ENCODE measurements at places on chromosomes 3 and 15.

GRCh38 chr15:40096094-40096891 lies 12.4 kb downstream of the BMF start:
- no peak for DNase-seq

DNA sequence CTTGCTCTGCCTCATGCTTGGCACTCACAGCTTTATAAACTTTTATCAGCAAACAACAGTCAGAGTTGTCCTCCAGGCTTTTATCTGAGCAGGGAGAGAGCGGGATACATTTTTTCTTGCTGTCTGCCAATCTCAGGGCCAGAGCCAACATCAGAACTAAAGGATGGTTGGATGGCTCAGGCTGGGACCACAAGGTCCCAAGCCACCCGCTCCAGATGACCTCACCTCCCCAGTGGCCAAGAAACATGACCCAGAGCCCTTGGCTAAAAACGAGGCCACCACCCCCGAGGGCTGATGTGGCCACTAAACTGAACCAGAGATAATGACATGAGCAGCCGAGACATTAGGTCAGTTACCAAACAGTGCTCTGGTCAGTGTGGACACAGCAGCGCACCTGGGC lies 18.8 kb upstream of the SPATA12 start:
- no peak for DNase-seq

GRCh38 chr15:44368370-44368769 lies 59.1 kb upstream of the CTDSPL2 start:
- no peak for DNase-seq

- DNase-seq = no peak
These were observed 10.3 kb downstream of the EID1 start for GRCh38 chr15:48888191-48888590.

- DNase-seq = no peak
These were observed 19.0 kb downstream of the PAK6 start for GRCh38 chr15:40257656-40258450.

DNA sequence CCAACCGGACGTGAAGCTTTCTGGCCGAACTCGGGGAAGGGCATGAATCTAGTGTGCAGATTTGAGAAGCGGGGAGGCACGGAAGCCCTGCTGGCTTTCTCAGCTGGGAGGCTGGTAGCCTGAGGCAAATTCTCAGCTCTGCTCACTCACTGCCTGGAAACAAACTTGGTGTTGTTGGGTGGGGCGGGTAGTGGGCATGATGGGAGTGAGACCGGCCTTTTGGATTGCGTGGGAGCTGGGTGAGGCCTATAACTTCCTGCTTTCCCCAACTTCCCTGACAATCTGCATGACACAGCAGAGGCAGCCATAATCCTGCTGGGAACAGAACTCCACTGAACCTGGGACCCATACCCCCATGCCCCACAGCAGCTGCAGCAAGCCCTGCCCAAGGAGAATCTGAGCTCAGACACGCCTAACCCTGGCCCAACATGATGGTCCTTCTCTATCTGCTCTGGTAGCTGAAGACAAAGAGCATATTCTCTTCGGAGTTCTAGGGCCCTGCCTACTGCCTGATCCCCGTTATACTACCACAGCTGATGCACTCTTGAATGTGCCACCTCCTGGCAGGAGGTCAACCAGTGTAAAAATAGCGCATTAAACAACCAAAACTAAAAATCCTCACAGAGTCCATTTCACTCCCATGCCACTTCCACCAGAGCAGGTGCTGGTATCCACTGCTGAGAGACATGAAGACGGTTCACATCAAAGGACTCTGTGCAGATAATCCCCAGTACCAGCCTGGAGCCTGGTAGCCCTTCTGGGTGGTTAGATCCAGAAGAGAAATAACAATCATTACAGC lies 44.7 kb downstream of the CEP70 start:
- no peak for DNase-seq

GRCh38 chr3:52678265-52679198 lies 7.2 kb downstream of the PBRM1 start:
- no peak for DNase-seq

DNA sequence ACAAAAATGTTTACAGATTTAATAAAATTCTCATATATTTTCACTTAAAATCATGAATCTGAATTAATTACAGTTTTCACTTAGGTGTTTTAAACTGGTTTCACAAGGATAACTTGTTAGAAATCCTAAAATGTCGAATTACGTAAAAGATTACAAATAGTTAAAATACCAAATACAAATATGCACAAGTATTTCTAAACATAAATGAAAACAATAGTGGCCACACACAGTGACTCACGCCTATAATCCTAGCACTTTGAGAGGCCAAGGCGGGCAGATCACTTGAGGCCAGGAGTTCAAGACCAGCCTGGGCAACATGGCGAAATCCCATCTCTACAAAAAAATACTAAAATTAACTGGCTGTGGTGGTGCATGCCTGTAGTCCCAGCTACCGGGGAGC lies 10.9 kb upstream of the TBL1XR1 start:
- no peak for DNase-seq

DNA sequence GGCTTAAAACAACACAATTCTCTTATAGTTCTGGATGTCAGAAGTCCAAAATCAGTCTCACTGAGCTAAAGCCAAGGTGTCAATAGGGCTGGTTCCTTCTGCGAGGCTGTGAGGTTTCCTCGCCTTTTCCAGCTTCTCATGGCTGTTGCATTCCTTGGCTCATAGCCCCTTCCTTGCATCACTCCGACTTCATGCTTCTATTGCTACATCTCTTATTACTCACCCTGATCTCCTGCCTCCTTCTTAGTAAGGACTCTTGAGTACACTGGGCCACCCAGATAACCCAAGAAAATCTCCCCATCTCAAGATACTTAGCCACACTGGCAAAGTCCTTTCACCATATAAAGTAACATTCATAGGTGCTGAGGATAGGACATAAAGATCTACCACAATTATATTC lies 193.9 kb downstream of the ADAMTS17 start:
- no peak for DNase-seq

DNA sequence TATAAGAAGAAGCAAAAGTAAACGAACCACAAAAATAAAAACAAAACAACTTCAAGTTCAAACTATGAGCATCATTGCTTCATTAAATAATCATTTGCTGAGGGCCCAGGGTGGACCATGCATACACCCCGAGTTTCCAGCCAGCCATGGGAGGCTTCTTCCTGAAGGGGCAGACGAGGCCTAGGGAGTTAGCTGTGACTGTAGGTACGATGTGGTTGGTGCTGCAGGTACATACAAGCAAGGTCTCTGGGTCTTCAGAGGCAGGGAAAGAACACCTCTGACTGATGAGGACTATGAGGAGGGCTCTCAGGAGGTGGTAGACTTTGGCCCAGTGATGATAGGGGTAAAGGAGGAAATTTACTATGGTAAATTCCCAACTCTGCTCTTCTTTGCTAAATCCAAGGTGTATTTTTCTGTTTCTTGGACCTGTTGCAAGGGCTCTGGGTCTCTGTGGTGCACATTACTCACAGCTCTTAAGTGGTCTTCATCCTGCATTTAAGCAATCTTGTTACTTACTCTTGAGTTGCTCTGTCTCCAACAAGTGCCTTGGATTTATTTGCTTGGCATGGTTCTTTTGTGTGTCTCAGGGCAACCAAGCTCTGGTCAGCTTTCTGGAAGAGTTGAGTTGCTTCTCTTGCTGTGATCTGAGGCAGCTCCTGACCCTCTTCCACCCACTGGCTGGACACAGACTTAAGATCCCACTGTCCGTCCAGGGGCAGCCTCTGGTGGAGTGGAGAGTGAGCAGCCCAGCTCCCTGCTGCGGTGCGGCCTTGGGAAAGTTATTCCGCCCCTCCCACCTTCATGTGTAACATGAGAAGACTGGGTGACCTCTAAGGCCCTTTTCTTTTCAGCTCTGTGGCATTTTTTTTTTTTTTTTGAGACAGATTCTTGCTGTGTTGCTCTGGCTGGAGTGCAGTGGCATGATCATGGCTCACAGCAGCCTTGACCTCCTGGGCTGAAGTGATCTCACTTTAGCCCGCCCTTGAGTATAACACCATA lies 56.1 kb upstream of the KIF23 start:
- DNase-seq = no peak

DNA sequence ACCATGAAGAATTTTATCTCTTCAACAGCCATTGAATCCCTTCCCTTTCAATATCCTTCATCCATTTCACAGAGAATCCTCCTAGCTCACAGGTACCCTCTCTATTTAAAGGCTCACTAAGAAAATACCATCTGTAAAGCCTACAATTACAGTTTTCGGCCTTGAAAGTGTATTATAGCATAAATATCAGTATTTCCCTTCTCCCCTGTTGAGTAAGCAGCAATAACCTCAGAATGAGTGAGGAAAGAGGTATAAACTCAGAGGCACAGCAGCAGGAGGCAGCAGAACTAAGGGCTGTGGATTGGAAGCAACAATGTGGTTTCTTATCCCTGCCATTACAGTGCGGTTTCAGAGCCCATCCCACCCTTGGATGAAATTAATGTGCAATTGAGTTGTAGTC lies 360.6 kb upstream of the ATP10A start:
- DNase-seq = no peak

DNA sequence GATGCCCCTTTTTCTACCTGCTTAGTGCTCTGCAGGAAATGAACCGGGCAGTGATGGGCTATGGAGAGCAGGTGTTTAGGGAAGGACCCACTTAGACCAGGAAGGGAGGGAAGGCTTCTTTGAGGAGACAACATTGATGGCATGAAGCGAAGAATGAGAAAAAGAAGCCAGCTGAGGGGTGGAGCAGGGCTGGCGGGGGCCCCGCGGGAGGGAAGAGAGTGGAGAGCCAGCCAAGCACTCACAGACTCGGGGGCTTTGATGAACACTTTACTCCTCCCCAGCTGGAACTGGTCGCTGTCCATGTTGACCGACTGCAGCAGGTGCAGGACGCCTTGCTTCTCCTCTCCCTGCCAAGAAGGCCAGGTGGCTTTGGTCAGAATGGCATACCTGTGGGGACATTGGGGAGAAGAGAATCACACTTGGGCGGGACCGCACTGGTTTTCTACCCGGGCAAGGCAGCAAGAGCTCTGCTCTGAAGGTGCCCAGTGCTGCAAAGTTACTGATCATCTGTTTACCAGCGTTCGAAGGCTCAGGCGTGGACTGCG lies 28.4 kb upstream of the LDHAL6B start:
- DNase-seq = no peak

GRCh38 chr15:95944193-95944592 lies 386.3 kb upstream of the NR2F2 start:
- no peak for DNase-seq

DNA sequence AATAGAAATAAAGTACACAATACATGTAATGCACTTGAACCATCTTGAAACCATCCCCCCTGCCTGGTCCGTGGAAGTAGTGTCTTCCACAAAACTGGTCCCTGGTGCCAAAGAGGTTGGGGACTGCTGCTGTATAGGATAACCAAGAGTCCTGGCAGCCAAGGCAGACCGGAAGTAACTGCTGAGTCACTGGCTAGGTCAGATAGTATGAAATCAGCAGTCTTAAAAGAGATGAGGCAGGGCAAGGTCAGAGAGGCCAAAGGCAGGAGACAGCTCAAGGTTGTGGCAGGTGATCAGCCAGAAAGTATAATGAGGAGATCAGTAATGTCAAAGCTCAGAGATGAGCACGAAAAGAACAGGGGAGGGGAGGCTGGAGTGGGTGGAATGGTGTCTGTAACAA lies 60.2 kb downstream of the MAP3K13 start:
- no peak for DNase-seq

GRCh38 chr15:44545913-44546802 lies 9.2 kb downstream of the EIF3J start:
- DNase-seq = no peak

GRCh38 chr15:96625256-96625655 lies 294.8 kb downstream of the NR2F2 start:
- DNase-seq = no peak

- DNase-seq = no peak
These were observed 71.8 kb upstream of the NDN start for GRCh38 chr15:23758891-23759290.

DNA sequence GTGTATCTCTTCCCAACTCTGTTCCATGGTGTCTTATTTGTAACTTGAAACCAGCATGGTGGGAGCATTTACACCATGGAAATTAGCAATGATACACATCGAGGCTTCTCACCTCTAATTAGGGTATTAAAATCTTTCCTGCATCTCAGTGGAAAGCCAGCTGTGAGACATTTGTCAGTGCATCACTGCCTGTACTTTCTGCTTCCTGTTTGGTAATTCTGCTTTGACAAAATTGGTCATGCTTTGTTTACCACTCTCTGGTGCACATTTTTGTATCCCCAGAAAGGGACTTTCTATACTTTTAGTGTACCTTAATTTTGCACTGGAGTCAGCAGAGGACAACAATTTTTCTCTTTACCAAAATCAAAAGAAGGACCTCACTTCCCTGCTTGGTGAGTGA lies 402.1 kb downstream of the PDCD6IP start:
- no peak for DNase-seq

DNA sequence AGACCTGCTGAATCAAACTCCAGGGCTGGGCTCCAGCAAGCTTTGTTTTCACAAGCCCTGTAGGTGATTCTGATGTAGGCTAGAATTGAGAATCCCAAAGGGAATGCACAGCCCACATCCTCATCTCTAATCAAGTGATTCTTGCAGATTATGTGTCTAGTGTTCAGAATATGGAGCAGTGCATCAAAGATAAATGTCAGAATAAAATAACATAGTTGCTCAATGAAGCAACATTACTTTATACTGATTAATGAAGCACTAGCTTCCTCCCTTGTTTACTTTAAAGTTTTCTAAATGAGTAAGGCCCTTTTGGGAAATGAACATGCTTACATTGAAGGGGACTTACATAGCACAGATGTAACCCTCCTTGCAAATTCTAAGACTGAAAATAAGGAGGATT lies 39.2 kb downstream of the NUP210 start:
- DNase-seq = no peak

- peak; percentile 9 for DNase-seq
These were observed at the start of gene IGF2BP2 for GRCh38 chr3:185825006-185825638. IGF2BP2 (minus strand) TSS chr3:185825042; CDS start chr3:185824960, 82 bp downstream.

DNA sequence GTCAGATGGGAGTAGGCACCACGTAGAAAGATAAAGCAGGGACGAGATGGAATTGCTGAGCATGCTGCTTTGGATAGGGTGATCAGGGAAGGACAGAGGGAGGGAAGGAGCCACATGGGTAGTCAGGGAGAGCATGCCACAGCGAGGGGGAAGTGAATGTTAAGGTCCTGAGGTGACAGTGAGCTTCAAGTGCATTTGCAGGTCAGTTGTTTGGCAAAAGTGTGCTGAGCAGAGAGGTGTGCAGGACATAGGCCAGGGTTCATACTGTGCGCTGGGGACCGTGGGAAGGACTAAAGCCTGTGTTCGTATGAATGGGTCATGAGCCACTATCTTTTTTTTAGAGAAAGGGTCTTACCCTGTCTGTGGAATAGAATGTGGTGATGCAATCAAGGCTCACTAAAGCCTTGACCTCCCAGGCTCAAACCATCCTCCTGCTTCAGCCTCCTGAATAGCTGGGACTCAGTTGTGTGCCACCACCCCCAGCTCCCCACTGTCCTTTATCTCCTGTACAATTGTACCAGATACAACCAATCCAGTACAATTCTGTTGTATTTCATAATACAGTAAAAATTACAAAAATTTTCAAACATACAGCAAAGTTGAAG lies 107.5 kb downstream of the DNAJB8 start:
- DNase-seq = no peak

GRCh38 chr15:71914092-71914491 lies 103.7 kb downstream of the NR2E3 start:
- DNase-seq = no peak

Data from effector CD4-positive, alpha-beta T cell (primary cell).